ENCODE measurements at places on chromosomes 5 and 9.
A peak's percentile ranks its signal among the peaks of the same experiment; 100 is the strongest.

DNA sequence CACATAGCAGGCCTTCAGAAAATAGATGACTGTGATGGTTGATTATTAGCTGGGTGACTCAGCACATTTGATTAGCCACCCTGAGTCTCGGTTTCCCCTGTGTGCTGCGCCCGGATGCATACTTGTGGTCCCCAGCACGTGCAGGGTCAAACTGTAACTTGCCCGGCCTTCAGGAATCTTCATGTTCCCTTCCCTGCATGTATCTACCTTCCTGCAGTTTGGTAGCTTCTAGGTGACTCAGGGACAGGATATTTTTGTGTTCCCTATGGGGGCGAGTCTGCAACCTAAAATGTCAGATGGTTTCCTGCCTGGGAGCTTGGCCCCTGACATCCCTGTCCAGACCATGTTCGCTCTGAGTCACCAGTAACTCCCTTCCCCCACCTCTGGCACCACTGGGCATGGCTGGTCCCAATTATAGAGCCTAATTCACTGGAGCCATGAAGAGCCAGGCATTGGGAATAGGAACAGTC, 13.2 kb downstream of the PTGS1 start:
- DNase-seq = no peak

DNA sequence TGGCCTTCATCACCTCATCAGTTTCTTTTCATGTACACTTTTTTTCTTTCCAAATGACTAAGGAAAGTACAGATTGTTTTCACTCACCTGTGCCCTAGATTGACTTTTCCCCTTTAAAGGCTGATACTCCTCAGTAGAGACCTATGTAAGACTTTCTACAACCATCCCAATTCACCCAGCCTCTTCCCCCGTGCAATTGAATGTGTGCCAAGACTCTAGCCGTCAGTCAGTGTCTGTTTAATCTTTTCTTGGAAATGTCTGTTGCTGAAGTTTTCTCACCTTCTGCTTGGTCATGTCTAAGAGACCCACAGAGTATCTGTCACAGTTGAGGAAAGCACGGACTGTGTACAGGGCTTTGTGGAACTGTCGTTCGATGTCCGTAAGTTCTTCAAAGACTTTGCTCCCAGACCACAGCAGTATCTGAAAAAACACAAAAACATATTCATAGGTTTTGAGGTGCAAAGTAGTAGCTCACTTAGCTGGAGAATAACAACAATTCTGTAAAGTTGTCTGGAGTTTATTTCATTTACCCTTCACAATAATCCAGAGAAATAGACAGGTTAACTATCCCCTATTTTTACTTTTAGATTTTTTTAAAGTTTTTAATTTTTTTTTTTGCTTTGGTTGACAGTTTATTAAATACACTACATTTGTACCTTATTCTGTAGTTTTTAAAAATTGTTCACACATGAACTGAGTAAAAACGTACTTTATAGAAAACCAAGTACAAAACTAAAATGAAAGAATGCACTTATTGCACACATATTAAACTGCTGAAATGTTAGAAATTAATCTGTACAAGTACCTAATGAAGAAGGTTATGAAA, 13.6 kb downstream of the PDE6A start:
- DNase-seq = no peak

- peak; percentile 24 for DNase-seq
These were observed at the start of gene TNFSF15 for GRCh38 chr9:114805670-114806525. TNFSF15 (minus strand) TSS chr9:114806039; CDS start chr9:114806012, 27 bp downstream.

GRCh38 chr9:84258371-84258770, 82.2 kb downstream of the SLC28A3 start:
- no peak for DNase-seq

- DNase-seq = no peak
These were observed 24.5 kb downstream of the SNX18 start for GRCh38 chr5:54541823-54542783.

GRCh38 chr5:55923177-55923771, 71.5 kb downstream of the IL6ST start:
- no peak for DNase-seq

DNA sequence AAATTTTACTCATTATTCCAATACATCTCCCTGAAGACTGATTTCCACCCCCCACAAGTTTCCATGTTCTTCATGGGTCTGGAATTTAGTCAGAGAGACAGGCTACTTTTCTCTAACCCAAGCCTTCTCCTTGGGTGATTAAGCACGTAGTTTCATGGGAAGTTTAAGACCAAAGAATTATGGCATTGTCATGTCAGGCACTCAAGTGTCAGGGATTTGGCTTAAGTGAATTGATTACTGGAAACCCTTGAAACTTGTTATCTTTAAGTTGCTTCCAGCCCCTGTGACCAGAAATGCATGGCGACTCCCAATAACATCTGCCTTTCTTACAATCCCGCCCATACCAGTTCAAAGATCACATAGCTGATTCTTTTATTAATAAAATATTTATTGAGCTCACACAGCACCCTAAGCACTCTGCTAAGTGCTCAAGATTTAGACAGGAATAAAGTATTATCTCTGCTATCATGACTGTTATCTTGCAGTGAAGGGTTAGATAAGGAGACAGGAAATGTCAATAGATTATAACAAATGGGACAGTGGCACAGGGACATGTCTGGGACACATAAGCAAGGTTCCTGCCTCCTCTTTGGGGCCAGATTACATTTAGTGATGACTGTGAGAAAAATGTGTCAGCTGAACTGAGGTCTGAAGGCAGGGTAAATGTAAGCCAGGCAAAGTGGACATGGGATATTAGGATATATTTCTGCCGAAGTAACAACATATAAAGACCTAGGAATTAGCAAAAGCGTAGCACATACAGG, 241.2 kb upstream of the TNC start:
- DNase-seq = no peak

- DNase-seq = no peak
These were observed 490.0 kb upstream of the COX7C start for GRCh38 chr5:86127696-86128095.

DNA sequence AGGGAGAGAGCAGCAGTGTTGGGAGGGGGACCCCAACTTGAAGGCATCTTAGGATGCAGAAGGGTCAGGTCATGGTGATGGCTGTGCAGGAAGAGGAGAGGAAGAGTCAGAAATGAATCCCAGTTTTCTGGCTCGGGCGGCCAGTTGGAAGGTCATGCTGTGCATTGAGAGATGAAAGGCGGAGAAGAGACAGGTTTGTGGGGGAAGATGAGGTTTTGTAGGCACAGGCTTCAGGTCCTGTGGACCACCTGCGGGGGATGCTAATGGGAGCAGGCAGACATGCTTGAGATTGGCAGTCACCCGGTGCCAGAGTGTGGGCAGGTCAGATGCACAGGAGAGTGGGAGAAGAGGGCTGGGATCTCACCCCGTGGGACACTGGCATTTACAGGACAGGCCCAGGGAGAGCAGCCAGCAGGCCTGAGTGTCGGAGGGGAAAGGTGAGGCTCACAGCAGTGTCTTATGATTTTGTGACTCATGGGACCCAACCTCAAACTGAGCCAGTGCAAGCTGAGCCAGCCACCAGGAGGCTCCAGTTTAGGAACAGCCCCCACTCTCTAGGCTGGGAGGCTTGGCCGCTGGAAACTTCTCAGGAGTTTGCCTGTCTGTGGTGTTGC, 17.5 kb downstream of the STXBP1 start:
- DNase-seq = no peak

DNA sequence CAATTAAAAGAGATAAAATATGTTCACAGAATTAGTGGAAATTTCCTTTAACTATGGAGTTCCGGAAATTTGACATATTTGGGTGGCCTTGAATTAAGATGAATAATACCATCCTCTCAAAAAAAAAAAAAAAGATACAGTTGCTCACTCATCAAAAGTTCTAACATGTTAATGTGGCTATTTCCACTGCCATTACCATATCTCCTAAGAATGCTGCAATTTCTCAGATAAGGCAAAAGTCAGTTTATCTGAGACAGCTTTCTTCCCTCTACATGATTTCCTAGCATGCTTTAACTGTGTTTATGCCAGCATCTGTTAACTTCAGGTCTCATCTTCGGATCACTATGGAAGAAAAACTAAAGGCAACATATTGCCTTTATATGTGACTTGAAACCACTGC, 2.6 kb downstream of the FASTKD3 start:
- DNase-seq = no peak

DNA sequence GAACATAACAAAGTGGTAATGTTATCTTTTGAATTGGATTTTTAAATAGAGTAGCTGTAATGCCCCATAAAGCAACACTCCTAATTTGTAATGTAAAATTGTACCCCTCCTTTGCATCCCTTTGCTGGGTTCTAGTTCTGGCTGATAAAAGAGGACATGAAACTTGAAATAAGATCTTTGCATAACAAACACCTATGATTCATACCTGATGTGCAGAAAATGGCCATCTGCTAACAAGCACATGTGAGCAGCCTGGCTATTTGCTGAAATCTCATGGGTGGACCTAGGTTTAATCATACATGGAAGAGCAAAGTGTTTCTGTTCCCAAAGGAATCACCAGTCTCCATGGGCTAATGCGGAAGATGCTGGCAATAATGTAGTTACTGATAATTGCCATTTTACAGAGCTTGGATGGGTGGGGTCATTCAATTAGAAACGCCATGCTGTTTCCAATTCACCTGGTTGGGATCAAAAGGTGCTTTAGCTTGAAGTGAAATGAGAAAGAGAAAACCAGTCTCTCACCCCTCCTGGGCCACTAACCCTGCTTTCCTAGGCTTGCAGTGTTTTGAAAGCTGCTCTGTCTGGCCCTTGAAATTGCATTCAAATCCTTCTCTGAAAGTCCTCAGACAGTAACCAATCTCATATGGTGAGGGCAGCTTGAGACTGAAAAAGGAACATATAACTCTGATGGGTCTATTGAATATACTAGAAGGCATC, 585.1 kb downstream of the TLE4 start:
- DNase-seq = no peak

- DNase-seq = no peak
These were observed 459.7 kb downstream of the BNC2 start for GRCh38 chr9:16410601-16411280.

DNA sequence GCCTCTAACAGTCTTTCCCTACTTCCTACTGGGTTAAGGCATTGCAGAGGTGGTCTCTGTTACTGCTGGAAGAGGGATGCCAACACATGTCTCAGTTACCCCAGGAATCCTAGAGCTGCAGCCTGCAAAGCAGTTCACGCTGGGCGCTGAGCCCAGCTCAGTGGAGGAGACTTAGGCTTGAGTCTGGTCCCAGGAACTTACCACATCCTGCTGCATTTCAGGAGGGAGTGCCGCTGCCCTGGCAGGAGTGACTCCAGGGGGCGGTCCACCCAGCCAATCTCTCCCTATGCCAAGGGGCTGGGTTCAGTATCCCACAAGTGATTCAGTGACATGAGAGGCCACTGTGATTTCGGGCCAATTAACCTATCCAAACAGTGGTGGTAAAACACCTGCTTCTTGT, 7.6 kb downstream of the TTC16 start:
- DNase-seq = no peak

DNA sequence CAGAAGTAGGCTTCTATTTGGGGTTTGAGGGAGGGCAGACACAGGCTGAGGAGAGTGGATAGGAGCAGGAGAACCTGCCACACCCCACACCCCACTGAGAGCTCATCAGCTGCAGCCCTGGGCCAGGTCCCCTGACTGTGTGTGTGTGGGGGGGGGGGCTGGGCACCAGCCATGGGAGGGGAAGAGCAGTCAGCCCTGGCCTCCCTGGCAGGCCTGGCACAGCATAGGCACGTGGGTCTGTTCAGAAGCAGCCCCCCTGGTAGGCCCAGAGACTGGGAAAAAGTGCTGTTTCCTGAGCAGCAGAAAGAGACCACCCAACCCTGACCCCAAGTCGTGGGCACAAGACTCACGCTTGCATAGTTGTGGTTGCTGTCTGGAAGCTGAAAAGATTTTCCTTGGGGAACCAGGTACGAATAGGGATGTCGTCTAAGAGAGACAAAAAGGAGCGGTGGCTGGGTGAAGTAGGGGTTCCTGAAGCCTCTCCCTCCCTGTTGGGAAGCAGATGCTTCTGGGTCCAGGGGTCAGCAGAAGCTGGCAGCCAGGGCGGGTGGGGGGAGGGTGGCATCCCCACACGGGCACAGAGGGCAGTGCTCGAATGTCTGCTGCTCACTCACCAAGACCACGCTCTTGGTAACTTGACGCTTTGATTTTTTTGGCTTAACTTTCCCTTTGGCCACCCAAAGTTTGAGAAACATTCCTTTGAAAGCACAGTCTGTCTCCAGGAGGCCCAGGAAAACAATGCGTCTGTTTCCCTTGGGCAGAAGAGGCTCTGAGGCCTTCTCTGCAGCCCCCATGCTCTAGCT, 2.9 kb downstream of the NSMF start:
- no peak for DNase-seq

GRCh38 chr5:22662391-22662790, 190.8 kb downstream of the CDH12 start:
- no peak for DNase-seq

- DNase-seq = no peak
These were observed 925 bp downstream of the LIFR start for GRCh38 chr5:38555354-38556087.

DNA sequence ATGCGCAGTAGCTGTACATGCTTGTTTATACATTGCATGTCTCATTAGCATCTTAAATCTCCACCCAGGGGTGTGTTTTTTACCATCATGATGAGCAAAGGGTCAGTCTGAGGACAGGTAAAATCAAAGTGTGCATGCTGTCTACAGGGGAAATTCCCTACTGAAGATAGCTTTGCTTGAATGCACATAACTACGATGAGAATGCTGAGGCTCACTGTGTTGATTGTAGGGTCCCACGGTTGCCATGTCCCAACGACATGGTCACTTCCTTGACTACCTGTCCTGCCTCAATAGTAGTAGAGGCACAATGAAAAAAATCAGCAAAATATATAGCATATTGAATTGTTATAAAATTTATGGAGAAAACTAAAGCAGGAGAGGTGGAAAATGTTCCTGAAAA, 95.6 kb upstream of the TUSC1 start:
- DNase-seq = no peak

DNA sequence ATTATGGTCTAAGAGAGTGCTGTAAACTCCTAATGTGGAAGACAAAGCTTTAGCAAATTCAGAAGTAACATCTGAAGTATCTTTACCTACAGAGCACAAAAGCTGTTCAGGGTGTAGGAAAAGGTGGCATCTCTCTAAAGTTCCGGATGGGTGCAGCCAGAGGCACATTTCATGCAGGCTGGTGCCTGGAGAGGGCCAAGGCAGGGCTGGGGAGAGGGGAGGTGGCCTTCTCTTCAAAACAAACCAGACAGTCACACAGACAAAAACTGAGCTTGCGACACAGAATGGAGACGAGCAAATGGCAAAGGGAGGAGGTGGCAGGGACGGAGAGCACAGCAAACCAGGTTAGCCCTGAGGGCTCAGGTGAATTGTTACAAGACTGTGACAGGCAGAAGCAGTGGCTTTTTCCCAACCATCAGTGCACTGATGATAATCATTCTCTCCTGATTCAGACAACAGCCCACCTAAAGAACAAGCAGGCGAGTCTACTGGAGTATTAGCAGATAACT, 121.5 kb upstream of the PCA3 start:
- DNase-seq = no peak

GRCh38 chr9:126666155-126666803, 52.6 kb downstream of the LMX1B start:
- no peak for DNase-seq

DNA sequence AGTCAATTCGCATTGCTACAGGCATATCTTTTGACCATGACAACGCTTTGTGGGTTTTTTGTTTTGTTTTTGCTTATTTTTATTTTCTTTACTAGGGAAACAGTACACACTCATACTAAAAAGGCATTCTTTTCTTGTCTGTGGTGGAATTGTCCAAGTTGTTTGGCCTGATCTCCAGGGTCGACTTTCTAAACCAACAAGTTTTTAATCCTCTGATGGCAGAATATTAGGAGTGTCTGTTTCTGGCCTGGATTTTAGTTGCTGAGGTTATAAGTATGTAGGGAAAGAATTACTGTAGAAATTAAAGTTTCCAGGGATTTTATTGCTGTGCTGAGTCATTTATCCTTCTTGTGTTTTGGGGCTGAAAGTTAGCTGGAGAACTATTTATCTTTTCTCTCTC, 218.5 kb downstream of the TAF11L14 start:
- DNase-seq = no peak
